ENCODE measurements at places on chromosomes 2 and 18. TPM values are rescaled to one million over a fixed set of nuclear protein-coding genes. Genes with fewer than 3 reads are reported as not detected.

The AKAIN1 gene
- total RNA-seq = not detected

GRCh38 chr2:69692424-69692823 is 48.9 kb upstream of the AAK1 start:
- DNase-seq = no peak

GRCh38 chr2:73255007-73255644 is 21.0 kb downstream of the CCT7 start:
- DNase-seq = no peak

GRCh38 chr18:47746615-47747014 is 183.8 kb downstream of the SMAD2 start:
- no peak for DNase-seq

DNA sequence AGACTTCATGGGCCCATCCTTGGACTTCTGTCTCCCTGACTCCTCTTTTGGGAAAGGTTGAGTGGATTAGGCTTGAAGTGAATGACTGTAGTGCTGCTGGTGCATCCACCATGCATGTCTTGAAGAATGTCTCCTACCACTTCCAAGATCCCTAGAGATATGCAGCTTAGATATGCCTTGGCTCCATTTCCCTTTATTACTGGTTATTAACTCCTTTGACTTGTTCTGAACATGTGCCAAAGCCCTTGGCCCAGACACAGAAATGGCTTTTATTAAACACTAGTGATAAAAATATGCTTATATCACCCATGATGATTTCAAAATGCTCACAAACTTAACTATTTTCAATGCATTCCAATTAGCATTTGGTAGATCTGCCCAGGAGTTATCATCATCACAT is 90.0 kb upstream of the SLC14A2 start:
- no peak for DNase-seq

DNA sequence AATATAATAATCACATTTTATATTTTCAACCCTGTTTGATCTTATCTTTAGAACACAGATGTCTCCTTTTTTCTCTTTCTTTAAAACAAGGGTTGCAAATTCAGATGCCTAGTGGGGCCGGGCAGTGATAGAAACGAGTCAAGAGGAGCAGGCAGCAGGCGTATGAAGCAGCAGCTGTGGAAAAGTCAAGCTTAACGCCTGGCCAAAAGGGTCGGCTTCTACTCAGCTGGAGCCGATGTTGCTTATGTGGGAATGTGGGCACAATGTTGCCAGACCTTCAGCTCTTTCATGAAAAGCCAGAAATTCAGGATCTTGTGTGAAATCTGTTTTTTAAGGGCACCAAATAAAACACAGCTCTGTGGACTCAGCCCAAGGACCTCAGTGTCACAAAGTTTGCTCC is 642.7 kb downstream of the ARHGAP15 start:
- DNase-seq = no peak

DNA sequence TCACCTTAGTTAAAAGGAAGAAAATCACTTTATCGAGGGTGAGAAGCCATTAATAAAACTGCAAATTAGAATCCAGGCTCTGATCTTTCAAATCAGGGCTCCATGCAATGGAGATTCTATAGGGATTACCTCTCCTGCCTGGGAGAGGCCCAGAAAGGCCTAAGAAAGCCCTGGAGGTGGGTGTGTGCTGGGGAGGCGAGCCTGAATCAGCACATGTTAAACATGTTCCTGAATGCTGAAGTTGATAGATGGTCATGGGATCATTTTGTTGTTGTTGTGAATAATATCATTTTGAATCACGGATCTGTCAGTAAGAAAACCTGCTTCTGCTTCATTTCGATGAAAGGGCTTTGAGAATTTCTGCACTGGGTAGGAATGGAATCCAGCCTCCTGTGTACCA is 254.3 kb downstream of the ACKR3 start:
- DNase-seq = no peak

- no peak for DNase-seq
Observed at GRCh38 chr2:71306762-71307161, 24.8 kb upstream of the ZNF638 start.

DNA sequence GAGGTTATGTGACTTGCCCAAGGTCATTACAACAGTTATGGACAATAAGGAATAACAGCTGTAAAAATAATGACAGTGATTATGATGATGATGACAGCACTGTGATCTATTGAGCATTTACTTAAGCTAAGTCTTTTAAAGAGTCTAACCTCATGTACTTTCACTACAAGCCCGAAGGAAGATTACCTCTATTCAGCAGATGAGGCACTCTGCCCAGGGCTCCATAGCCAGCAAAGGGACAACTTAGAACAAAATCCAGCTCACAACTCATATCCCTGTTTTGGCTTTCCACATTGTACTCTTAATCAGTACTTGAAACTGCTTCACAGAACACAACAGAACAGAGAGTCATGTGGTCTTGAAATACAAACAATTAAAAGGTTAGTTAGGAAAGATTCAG is 290.2 kb downstream of the ZNF385B start:
- DNase-seq = no peak

DNA sequence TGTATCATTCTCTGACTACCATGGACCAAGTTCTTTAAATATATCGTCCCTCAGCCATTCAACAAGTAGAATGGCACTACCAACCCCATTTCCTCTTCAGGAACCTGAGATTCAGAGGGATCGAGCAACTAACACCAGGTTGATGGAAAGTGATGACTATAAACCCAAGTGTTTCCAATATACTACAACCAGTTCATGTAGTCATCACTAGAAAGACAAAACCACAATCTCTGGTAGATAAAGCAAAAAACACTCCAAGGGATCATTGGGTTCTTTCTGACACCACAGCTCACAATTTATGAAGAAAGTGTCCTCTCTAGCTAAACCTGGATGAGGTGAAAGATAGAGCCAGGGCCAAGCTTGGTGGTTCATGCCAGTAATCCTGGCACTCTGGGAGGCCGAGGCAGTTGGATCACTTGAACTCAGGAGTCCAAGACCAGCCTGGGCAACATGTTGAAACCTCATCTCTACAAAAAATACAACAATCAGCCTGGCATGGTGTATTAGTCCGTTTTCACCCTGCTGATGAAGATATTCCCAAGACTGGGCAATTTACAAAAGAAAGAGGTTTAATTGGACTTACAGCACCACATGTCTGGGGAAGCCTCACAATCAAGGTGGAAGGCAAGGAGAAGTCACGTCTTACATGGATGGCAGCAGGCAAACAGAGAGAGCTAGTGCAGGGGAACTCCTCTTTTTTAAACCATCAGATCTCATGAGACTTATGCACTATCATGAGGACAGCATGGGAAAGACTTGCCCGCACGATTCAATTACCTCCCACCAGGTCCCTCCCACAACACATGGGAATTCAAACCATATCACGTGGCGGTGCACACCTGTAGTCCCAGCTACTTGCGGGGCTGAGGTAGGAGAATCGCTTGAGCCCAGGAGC is 2.2 kb downstream of the CD226 start:
- no peak for DNase-seq

DNA sequence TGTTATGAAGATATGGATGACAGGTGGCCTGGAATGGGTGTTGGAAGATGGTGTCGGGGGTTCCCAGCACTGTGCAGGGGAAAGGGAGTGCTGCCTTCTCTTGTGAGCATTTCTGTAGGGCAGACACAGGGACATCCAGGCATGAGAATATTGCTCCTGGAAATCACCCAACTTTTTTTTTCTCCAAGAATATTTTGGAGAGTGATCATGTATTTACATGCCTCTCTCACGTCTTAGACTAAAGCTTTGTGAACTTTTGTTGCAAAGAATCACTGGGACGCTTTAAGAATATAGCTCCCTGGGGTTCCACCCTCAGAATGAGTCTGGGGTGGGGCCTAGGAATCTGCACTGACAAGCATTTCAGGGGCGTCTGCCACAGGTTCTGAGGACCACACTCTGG is 68.7 kb downstream of the VWA3B start:
- no peak for DNase-seq

- peak; percentile 83 for DNase-seq
Observed at GRCh38 chr18:45920367-45920766, 46.8 kb downstream of the EPG5 start.

DNA sequence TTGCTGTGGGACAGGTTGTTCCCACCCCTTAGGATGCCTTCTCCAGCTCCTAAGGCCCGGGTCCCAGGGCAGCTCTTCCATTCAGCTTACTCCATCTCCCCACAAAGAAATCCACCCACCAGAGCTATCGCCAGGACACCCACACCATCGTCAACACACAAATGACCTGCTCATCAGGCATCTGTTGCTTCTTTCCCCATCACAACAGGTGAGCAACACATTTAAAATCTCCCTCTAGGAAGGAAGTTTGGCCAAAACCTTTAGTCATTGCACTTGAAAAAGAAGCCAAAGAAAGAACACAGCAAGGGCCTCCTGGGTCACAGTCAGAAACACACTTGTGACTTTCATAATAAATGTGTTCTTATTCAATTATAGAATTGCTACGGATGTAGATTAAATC is 289.0 kb downstream of the PIEZO2 start:
- DNase-seq = no peak

GRCh38 chr2:241003830-241004564 is 5.6 kb downstream of the SNED1 start:
- no peak for DNase-seq
